ENCODE measurements at places on chromosomes 5 and 9.

DNA sequence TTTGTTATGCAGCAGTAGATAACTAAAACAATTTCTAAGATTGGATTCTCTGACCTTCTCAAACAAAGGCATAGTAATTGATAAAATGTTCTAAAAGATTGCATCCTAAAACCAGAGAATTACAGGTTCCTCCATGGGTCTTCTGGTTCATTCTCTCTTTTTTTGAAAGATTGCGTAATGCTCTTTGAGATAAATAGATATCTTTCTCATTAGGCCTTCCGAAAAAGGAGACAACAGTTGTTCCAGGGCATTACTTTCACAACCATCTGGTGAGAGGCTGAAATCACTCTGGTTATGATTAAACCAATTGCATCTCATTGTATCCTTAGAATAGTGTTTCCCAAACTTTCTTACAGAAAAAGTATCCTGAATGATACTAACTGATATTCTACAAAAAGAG, 174.7 kb upstream of the NREP start:
- DNase-seq, result no peak

DNA sequence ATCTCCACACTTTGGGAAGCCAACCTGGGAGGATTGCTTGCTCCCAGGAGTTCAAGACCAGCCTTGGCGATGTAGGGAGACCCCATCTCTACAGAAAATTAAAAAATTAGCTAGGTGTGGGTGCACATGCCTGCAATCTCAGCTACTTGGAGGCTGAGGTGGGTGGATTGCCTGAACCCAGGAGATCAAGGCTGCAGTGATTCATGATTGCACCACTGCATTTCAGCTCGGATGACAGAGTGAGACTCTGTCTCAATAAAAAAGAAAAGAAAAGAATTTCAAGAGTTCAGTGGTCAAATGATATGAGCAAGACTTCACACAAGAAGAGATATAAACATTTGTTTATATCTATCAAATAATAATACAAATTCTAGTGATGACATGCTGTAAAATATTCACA, 23.0 kb upstream of the MTAP start:
- no peak for DNase-seq

DNA sequence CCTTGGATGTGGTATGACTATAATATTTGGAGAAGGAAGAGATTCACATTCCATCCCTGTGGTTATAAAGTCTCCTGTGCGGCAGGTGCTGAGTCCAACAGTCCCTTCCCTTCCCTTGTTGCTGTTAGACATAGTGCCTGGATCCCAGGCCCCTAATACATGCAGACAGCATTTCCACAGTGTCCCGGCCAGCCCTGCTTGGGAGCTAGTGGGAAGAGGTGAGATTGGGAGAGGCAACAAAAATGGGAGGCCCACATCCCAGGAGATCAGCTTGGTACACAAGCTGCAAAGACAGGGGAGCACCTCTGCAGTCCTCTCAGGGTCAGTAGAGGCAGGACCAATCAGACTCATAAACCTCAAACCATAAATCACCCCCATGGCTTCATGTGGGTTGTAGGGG, 3.3 kb upstream of the NEURL1B start:
- DNase-seq, result no peak

- DNase-seq, result peak; percentile 86
These were observed 7.2 kb downstream of the SOWAHA start for GRCh38 chr5:132820162-132820754.

DNA sequence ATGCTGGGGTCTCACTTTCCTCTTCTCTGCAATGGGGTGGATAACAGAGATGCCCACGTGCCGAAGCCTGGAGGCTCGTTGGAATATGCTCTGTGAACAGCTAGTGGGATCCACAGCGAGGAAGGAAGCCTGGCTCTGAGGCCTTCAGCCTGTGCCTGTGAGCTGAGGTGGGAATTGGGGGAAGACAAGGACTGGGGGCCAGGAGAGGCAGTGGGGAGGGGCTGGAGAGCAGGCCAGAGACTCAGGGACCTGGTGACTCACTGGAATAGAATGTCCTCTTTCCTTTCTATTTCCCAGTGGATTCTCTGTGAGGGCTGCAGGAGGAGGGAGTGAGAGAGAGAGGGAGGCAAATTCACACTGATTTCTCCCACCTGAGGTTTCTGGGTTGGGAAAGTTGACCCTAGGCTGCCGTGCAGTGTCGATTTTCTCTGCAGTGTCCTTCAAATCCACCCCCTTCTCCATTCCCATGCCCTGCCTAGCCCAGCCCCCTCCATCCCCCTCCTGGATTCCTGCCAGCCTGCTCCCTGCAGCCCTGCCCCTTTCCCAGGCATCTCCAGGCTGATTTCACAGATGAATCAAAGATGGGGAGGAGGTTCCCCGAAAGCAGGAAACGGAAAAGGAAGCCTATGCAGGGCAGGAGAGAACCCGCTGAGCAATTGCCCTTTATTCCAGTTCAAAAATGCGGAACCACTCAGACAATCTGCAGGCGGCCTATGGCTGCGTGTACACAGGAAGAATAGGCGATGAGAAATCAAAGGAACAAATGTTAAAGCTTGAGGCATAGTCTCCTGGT, 1.4 kb upstream of the SPAAR start:
- DNase-seq, result no peak

GRCh38 chr9:23307731-23308513, 518.1 kb downstream of the ELAVL2 start:
- DNase-seq, result no peak

- no peak for DNase-seq
These were observed 147.5 kb downstream of the CSNK1G3 start for GRCh38 chr5:123659495-123659894.

- no peak for DNase-seq
These were observed 34.7 kb downstream of the ADAMTS2 start for GRCh38 chr5:179310439-179311090.

DNA sequence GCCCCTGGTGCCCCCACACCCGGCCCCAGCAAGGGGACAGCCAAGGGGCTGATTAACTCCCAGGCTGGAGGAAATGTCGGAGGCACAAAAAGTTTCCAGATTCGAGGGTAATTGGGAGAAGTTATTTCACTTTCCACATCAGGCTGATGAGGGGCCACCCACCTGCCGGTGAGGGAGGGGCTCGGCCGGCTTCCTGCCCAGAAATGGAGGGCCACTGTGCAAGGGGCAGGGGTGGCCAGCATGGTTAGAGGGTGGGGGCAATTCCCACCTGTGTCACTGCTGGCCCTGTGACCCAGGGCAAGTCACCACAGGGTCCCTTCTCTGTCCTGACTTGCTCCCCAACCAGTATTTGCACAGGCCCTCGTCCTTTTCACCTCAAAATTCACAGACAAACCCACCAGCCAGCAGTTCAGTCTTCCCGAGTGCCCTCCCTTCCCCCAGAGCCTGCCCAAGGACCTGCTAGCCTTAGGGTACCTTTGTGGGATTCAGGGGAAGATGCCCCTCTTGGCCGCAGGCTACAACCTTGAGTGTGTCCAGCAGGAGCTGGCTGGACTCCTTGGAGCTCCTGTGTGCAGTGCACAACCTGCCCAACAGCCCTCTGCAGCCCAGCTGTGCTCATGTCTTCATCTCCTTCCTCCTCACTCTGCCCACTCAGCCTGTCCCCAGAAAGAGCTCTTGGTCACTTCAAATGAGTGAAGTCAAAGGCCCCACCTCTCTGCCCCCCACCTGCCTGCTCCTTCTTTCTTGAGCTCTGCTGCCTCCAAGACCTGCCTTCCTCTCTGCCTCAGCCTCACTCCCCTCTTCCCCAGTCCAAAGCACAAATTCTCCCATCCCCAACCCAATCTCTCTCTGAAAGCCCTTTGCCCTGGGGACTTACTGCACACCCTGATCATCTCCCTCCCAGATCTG, 130.5 kb downstream of the BARX1 start:
- no peak for DNase-seq

- no peak for DNase-seq
These were observed 132.2 kb downstream of the DPYSL3 start for GRCh38 chr5:147377682-147378081.

DNA sequence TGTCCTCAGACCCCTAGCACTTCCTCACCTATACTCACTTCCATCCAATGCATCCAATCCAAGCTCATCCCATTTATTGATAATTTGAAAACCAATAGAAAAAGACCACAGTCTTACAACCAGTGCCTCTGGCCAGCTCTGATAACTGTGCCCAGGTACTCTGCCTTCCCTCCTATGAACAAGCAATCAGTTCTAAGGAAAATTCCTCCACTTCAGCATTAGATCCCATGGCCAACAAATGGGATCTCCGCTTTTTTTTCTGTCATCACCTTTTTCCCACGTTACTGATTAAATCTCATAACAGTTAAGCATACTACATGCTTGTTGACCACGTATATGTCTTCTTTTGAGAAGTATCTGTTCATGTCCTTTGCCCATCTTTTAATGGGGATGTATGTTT, 41.7 kb upstream of the GLIS3 start:
- no peak for DNase-seq

DNA sequence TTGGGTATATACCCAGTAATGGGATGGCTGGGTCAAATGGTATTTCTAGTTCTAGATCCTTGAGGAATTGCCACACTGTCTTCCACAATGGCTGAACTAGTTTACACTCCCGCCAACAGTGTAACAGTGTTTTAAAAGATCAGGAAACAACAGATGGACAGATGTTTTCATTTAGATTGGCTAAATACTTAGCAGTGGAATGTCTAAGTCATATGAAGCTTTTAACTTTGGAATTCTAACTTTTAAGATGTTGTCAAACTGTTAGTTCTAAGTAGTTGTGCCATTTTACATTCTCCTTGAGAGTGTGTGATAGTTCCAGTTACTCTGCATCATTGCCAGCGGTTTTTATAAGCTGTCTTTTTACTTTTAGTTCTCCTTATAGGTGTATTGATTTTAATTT, 688.8 kb downstream of the SEMA5A start:
- DNase-seq, result no peak

GRCh38 chr9:36881743-36882441, 152.2 kb downstream of the PAX5 start:
- no peak for DNase-seq

DNA sequence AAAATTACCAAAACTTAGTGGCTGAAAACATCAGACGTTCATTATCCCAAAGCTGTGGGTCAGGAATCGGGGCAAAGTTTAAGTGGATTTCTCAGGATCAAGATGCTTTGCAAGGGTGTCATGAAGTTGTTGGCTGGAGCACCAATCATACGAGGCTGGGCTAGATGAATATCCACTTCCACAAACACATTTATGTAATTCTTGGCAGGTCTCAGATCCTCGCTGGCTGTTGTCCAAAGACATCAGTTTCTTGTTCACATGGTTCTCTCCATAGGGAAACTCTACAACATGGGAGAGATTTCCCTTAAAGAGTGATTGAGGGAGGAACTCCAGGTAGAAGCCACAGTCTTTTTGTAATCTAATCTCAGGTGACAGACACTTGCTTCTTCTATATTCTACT, 20.2 kb upstream of the CCDC192 start:
- no peak for DNase-seq

DNA sequence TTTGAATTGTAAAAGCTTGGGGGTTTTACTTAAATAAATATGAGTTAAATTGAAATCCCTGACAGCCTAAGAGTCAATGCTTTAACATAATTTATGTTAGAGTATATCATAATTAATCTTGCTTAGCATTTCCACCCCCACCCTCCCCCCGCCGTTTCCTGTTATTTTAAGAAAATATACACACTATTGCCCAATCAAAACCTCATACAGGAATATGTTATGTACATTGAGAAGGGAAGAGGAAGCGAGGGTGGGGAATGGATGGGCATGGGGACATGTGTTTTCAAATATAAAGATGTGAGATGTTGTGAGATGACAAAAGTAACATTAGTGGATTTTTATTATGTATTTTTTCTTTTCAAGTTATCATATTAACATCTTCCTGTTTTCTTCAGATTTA, 561.1 kb upstream of the MEF2C start:
- no peak for DNase-seq

DNA sequence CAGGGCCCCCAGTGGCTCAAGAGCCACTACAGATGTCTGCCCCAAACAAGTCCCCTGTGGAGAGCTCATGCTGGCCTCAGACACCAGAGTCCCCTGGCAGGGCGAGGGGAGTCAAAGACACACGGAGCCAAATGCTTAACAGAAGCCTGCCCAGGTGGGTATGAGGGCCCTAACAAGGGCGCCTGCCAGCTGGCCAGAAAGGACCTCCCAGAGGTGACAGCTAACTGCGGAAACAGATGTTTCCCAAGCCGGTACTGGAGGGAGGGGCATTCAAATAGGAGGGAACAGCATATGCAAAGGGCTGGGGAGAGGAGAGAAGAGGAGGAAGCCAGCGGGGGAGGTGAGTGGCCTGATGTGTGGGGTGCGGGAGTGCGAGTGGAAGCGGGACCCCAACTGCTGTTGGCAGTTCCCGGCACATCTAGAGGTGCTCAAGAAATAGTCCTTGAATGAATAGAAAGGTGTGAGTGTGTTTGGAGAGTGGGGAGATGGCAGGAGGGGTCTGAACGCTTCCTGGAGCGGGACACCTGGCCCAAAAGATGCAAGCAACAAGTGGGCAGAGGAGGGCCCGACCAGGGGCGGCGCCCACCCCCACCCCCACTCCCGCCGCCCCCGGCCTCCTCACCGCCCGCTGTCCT, 824 bp downstream of the MXD3 start:
- no peak for DNase-seq

GRCh38 chr5:15550502-15551112, 50.6 kb downstream of the FBXL7 start:
- DNase-seq, result no peak

GRCh38 chr9:101138509-101138908, 110.0 kb downstream of the PLPPR1 start:
- no peak for DNase-seq

DNA sequence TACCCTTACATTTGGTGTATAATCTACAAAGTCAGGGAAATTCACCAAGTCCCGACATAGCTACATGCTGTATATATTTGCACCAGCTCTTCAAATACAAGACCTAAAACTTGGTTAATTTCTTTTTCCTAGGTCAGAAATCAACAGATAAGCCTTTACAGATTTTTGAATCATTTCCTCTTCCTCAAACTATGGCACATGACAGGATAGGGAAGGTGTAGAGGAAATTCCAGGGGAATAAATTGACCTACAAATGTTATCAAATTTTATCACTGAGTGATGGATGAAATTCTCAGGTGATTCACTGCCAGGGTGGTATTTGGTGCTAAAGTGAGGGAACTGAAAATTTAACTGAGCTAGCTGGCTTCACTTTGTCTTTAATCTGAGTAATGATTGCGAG, 360.0 kb downstream of the BNC2 start:
- DNase-seq, result no peak

DNA sequence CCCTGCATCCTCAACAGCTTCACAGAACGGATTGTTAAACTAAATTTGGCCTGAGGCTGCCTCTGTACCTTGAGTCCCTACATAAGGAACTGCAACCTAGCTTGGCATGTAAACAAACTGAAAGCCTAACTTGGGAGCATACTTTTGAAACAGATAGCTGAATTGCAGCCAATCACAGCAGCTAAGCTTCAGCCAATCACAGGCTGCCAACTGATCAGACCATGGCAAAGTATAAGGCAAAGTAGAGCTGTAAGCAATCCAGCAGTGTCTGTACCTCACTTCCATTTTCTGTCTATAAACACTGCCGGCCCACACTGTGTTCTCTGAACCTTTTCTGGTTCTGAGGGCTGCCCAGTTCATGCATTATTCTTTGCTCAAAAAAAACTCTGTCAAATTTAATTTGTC, 8.9 kb upstream of the ZNF483 start:
- DNase-seq, result no peak

- DNase-seq, result peak; percentile 83
These were observed 20.4 kb downstream of the GNPDA1 start for GRCh38 chr5:141992349-141992963.

GRCh38 chr9:17004500-17004899, 130.3 kb upstream of the CNTLN start:
- DNase-seq, result no peak

Data from activated T-cell treated with anti-CD3 and anti-CD28 coated beads for 4 hours (primary cell).